ENCODE measurements at places on chromosomes 6 and 20.

DNA sequence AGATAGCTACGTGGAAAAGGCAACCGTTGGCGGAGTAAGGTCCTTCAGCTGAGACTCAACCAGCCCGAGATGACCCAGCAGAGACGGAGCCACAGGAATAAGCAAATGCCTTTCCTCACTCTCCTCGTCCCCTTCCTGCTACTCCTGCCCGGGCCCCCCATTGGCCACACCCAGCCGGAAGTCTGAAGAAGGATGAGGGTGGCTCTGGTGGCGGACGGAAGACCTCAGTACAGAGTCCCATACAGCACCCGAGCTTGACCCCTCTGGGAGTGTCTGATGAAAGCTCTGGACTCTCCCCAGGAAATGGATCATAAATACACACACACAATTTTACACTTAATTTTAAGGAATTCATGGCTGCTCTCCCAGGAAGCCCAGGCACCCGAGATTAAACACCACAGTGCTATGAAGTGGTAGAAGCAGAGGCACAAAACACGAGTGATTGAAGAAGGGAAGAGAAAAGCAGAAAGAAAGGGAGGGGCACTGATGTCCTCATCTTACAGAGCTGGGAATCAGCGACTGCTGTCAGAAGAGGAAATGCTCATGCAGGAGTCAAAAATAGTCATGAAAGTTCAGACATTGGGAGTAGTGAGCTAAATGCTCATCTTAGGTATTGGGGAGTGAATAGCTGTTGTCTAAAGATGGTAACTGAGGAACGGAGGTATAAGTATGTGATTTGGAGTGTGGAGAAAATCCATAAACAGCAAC, 125.6 kb downstream of the BANF2 start:
- DNase-seq: peak; percentile 58

DNA sequence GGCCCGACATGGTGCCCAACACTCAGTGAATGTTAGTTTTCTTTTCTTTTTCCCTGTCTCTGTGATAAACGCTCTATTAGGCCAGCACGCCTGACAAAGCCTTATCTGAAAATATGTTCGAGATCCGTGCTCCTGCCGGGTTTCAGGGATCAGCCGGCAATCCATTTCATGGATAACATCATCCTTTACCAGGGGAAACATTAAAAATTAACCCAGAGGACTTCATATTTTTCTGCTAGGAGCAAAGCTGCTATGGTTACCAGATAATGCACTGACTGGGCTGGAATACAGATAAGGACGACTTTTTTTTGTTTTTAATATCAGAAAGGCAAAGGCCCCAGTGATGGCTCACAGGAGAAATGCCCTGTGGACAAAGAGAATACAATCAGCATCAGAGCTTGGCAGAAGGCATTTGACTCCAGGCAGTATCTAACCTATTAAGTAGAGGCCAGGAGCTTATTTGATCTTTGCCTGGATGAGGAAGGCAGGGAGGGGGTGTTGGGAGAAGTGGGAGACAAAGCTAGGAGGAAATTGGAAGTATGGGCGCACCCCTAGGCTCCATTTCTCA, 482.0 kb upstream of the CHD6 start:
- no peak for DNase-seq

DNA sequence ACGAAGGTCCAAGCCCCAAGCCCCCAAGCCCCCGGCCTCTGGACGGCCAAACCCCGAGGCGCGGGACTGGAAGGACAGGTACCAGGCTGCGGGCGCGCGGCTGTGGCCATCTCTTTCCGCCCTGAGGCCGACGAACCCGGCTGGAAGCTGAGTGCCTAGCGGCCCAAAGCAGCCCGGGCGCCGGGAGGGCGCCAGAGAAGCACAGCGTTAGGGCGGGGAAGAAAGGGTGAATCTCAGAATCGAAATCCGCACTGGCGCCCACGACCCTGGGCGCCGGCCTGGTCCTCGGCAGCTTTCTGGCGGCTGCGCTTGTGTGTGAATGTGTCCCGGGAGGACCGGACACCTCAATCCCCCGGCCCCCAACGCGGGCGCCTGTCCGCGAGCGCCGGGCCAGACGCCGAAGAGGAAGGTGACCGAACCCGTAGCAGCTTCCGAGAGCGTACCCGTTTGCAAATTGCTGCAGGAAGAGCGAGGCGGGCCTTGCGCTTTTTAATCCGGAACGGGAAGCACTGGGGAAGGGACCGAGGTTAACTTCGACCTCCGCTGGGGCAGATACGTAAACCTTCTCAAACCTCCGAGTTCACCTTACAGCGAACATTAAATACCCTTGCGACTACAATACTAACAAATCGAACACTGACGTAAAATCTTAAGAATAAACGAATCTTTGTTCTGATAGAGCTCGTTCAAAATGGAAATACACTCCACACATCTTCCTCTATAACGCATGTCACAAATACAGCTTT, 2.9 kb downstream of the NRN1 start:
- DNase-seq: no peak

GRCh38 chr6:24547243-24547642, 52.5 kb downstream of the ALDH5A1 start:
- no peak for DNase-seq

- no peak for DNase-seq
Observed at GRCh38 chr6:90338409-90338808, 41.8 kb upstream of the BACH2 start.

DNA sequence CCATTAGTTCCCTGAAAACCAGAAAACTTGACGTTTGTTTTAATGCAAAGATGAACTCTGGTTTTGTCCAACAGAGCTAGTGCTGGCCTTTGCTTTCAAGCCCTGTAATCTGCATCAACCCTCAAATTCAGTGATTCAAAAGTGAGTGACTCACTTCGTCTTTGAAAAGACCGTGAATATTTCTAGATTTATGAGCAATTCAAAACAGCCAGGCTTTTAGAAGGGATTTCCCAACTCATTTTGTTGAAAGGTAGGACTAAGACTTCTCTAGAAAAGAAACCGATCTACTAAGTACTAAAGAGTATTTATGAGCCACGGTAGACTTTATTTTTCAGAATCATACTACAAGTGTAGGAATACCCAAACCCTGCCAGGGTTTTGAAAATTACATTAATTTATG, 121.5 kb downstream of the UST start:
- no peak for DNase-seq

DNA sequence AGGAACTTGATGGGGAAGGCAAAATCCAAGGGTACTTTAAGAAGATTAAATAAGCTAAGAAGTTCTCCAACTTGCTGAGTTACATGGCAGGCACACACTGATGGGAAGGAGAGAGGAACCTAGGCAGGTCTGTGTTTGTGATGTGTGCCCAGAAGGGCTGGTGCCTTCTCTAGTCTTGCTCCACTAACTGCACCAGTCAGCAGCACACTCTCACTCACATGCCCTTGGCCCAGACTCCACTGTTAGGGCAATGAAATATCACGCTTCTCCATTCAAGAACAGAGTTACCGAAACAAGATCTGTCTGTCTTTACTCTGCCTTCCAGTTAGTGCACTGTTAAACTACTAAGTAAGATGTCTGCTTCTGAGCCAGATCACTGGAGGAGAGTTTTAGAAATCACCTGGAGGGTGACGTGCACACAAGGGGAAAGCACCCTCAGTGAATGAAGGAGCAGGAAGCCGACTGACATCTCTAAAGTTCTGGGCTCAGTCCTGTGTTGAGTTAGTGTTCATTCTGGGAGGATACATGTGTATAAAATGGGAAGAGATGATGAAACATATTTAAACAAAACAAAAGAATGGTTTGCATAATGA, 251.1 kb downstream of the FOXC1 start:
- no peak for DNase-seq

DNA sequence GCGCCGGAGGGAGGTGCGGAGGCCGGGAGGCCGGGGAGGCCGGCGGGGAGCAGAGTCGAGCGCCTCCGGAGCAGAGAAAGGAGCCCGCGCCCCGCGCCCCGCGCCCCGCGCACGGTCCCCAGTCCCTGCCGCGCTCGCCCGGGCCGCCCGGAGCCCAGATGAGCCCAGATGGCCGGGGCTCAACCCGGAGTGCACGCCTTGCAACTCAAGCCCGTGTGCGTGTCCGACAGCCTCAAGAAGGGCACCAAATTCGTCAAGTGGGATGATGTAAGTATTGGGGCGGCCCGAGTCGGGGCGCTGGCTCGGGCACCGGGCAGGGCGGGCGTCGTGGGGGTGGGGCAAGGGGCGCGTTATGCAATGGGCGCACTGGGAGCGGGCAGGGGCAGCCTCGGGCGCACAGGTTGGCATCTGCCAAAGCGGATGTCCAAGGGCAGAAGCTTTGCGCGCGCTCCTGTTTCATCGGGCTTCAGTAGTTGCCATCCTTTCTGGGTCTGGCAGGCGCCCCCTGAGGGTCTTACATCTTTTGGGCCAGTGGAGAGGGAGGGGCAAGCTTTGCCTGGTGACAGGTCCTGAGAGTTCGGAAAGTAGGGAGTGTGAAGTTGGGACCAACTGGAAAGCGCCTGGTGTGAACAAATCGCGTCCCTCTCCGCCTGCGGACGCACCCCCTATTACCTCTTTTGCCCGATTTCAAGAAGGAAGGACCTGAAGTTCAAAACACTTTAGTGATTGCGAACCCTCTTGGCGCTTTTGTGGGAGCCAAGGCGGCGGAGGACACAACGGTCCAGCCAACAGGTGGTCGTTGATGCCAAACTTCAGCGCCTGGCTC, 631 bp downstream of the PLCB1 start:
- peak; percentile 52 for DNase-seq

DNA sequence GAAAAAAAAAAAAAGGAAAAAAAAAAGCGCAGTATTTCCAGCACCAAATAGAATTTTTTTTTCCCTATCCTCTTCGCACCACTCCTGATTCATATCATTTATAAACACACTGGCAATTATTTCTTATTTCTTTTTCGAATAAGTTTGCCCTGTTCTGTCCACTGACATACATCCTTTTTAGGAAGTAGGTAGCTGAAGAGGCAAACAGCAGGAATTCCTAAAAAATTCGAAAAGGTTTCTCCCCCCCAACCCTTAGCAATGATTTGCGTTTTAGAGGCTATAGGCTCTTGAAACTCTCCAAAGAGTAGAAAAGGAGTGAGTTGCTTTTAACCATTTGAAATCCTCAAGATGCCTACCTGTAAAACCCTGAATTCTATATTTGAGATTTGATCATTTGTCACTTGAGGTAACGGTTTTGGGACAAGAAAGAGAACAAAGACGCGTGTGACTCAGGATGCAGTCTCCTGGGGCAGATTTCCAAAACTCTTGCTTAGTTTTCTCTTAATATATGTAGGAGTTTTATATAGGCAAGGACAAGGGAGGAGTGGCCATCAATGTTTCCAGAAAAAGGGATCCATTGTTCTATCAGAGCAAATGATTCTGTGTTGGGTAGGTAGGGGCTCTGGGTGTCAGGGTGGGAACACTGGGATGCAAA, 531 bp upstream of the CCN2 start:
- no peak for DNase-seq

DNA sequence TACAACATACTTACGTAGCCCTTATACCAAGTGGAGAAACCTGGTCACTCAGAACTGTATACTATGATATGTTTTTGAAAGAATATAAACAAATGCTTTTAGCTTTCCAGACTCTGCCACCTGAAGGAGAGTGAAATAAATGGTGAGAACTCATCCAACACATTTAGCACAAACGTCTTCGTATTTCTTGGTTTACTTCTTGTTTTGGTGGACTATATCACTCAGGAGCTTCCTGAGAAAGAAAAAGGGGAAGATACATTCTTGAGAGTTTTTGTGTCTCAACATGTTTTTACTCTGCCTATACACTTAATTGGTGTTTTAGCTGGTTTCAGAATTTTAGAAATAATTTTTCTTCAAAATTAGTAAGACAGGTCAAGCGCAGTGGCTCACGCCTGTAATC, 19.4 kb upstream of the CTAGE9 start:
- DNase-seq: no peak

- DNase-seq: no peak
Observed at GRCh38 chr6:23875006-23875405, 251.0 kb upstream of the NRSN1 start.

Data from heart left ventricle (tissue), 16 donors.